ENCODE measurements at places on chromosomes 3 and 15.
A peak's percentile ranks its signal among the peaks of the same experiment; 100 is the strongest.

DNA sequence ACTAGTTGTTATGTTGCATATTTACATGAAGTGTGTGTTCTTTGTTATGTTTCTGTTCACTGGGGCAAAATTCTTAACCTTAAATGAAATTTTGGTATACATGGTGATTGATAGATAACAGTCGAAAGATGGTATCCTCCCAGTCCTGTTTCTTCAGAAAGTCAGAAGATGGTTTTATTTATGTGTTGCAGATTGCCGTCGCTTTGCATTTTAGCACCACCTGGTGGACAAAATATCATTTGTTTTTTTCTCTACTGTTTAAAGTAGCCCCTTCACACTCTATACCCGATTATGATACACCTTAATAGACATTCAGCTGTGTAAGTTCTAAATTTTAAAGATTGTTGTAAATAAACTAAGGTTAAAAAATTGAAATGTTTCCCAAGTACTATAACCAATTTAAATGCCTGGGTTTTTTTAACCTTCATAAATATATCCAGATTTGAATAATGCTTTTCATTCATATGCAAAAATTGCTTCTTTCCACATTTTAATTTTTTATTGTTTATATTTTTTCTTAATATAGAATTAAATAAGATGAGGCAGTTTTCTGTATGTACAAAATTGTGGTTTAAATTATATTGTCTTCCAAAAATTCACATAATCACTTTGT is 152.2 kb downstream of the ALCAM start:
- no peak for DNase-seq

DNA sequence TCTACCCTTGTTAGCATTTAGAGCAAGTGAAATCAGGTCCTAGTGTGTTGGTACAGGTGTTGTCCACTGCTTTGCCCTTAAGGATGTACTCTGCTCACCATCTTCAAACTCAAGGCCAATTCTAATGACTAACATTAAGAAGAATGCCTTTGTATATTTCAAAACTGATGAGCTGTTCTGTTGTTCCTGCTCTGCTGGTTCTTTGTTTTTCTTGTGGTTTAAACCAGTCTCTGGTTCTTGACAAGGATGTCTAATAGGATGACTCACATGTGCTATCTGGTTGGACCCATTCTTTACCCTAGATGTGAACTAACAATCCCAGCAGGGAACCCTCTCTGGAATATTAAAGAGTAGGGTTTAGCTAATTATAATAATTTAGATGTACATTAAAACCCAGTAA is 17.3 kb downstream of the ABHD5 start:
- no peak for DNase-seq

GRCh38 chr3:4987538-4988296 is 8.5 kb downstream of the BHLHE40 start:
- no peak for DNase-seq

GRCh38 chr3:132232231-132232792 is 84.9 kb upstream of the ACP3 start:
- no peak for DNase-seq

GRCh38 chr3:77279276-77279675 is 239.4 kb downstream of the ROBO2 start:
- no peak for DNase-seq

- DNase-seq: no peak
These were observed 49.9 kb downstream of the ASTE1 start for GRCh38 chr3:130976706-130977105.

GRCh38 chr15:40762919-40763800 is 708 bp upstream of the GCHFR start:
- peak; percentile 64 for DNase-seq

- no peak for DNase-seq
These were observed 20.3 kb downstream of the EIF4E3 start for GRCh38 chr3:71704915-71705314.

DNA sequence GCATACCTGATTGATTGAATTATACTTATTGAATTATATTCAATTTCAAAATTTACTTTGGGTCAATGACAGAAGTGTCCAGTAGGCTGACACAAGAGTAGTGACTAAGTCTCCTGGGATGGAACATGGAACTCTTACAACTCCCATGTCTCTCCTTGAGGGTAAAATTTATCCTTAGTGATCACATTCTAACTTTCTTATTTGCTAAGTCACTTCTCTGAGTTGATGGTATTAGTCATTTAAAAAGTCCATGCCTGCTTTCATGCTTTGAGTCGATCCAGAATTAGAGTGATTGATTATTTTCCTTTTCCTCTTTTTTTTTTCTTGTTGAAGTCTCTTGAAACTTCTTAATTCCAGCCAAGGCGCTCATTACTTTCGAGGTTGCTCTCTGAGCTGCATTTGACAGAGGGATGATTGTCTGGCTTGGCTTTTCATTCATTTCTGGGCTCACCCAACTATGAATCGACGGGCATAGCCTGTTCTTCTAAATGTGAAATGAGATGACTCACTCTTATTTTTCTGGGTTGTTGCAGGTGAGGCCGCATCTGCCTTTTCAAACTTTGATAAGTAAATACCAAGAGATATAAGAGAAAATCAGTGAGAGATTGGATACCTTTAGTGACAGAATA is 34.9 kb downstream of the LRRC3B start:
- no peak for DNase-seq

- no peak for DNase-seq
These were observed 4.7 kb downstream of the ABHD5 start for GRCh38 chr3:43695443-43695842.

GRCh38 chr3:40292637-40293349 is 16.7 kb upstream of the EIF1B start:
- DNase-seq: no peak

- no peak for DNase-seq
These were observed 44.3 kb downstream of the ATP2B2 start for GRCh38 chr3:10460951-10461545.

- no peak for DNase-seq
These were observed 37.2 kb downstream of the BHLHE40 start for GRCh38 chr3:5016211-5017161.

GRCh38 chr15:92035961-92036360 is 182.5 kb downstream of the SLCO3A1 start:
- no peak for DNase-seq

DNA sequence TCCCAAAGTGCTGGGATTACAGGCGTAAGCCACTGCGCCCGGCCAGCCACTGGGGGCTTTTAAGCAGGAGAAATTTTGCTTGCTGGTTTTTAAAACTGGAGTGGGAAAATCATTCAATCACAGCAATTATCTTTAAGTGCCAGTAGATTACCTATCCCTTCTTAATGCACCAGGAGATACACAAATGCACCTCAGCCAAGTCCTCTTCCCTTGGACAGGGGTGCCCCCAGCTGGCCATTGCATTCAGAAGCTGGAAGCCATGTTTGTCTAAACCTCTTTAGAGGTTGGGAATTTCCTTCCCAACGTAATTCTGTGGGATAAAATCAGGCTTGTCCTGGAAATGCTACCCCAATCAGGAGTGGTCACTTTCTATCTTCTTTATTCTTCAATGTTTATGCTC is 26.6 kb downstream of the MIX23 start:
- peak; percentile 48 for DNase-seq

DNA sequence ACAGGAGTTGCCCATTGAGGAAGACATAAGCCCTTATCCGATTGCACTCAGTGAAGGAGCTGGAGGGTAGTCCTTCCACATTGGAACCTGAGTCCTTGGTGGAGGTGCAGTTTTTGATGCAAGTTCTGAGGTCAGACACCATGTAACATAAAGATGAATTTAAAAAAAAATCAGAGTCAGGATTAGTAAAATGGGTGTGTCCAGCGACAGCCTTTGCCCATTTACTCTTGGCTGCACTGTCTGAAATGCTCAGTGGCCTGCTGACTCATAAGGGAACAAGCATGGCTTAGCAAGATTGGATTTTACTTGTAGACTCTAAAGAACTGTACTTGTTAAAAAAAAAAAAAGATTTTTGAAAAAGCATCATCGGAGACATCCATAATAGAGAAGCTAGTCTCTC is 241.1 kb upstream of the TOPAZ1 start:
- DNase-seq: no peak

GRCh38 chr3:157130467-157131251 is 29.3 kb downstream of the CCNL1 start:
- peak; percentile 78 for DNase-seq

- DNase-seq: no peak
These were observed 132.4 kb downstream of the SNRK start for GRCh38 chr3:43418601-43419272.

DNA sequence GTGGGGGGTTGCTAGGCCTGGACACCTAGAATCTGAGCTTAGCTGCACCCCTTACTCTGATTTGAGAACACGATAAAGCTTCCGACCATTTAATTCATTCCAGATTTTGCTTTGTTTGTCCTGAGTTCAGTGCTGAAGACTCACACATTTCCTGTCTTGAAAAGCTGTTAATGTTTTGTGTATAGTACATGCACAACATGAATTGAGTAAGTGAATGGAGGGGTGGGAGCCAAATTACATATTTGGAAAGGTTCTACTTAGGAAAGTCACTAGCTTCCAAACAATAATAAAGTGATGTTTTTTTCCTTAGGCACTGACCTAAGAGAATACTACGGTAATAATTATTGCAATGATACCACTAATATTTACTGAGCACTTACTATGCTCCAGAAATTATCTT is 955.2 kb upstream of the NR2F2 start:
- DNase-seq: no peak

DNA sequence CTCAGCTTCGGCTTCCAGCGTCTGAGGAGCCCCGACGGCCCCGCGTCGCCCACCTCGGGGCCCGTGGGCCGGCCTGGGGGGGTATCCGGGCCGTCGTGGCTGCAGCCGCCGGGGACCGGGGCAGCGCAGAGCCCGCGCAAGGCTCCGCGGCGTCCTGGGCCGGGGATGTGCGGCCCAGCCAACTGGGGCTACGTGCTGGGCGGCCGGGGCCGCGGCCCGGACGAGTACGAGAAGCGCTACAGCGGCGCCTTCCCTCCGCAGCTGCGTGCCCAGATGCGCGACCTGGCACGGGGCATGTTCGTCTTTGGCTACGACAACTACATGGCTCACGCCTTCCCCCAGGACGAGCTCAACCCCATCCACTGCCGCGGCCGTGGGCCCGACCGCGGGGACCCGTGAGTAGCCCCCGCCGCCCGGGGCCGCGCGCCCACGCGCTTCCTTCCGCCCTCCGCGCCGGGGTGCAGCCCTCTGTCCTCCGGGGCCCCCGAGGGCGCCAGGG is 462 bp downstream of the EDEM1 start:
- DNase-seq: no peak

GRCh38 chr3:126487151-126487771 is 11.6 kb upstream of the ZXDC start:
- no peak for DNase-seq

DNA sequence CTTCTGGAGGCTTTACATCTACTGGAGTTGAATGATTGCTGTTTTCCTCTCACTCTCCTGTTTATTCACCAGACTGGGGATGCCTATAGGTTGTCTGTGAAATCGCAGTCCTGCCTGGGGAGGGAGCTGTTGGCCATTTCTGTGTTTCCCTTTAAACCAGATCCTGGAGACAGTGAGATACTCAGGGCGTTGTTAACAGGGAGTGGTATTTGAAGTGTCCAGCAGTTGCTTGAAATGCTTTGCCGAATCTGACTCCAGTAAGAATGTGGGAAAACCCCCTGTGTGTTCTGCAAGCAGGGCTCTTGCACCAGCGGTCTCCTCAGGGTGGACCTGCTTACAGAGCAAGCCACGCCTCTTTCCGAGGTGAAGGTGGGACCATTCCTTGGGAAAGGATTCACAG is 4.3 kb upstream of the LRRK1 start:
- DNase-seq: no peak

DNA sequence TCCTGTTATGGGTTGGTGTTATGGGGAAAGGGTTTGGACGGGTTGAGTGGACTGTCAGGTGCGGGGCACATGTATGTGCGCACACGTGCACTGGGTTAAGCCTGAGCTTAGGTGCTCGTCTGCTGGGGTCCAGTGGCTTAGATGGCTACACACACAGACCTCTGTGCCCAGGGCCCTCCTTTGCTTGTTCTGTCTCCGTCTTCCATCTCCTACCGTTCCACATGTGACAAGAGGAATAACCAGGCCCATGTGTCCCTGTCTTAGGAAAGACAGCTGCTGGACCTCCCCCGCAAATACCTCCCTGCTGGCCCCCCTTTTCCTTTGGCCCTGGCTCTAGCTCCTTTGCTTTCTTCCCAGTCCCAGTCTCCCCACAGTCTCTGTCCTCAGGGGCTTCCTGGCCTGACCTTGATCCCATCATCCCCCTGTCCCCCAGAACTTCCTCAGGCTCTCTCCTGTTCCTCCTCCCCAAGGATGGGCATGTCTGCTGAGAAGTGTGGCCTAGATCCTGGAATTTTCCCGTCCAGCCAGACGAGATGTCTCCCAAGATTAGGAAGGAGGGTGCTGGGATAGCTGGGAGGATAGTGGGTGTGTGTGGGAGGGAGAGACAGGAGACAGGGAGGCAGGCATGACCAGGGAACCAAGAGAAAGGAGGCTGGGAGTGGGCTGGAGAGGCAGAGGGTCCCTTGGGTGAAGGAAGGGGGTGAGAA is 797 bp upstream of the THPO start:
- DNase-seq: no peak

DNA sequence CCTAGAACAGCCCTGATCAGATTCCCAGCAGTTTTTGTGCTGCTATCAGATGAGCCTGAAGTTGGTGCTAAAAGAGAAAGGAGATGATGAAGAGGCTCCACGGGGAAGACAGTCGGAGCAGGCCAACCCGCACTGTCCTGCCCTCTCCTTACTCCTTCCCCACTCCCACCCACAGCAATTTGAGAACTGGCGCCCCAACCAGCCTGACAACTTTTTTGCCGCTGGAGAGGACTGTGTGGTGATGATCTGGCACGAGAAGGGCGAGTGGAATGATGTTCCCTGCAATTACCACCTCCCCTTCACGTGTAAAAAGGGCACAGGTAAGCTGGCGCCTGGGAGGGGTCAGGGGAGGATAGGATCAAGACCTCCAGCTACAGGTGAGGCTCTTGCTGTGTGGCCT is 22.6 kb downstream of the HAPLN3 start:
- no peak for DNase-seq

DNA sequence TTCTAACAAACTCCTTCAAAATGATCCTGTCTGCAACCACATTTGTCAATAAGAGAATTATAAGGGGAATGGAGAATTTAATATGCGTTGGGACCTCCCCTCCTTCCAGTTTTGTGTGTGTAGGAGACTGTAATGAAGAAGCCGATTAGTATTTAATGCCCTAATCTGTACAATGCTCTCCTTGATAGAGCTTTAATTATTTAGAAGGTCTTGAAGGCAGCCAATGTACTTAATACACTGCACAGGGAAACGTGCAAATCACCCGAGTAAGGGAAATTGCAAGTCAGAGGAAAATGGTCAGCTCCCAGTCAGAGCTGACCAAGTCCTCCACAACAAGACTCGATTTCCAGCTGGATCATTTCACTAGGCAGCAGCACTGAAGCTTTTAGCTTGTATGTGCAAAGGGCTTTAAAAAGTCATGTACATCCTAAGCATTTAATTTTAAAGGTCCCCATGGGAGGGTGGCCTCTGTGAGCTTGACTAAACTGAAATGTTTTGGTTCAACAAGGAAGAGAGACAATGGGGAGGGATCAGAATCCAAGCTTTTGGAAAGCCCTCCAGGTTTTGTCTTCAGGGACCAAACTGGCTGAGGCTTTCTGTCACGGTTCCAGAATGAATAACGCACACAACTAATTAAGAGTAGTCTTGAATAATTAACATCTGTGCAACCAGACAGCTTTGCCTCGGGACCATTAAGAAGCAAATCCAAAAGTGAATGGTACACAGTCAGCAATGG is 159.8 kb upstream of the MITF start:
- DNase-seq: no peak

Data from ecto neural progenitor cell (in vitro differentiated cells).